ENCODE measurements at places on chromosomes 2 and 18.

DNA sequence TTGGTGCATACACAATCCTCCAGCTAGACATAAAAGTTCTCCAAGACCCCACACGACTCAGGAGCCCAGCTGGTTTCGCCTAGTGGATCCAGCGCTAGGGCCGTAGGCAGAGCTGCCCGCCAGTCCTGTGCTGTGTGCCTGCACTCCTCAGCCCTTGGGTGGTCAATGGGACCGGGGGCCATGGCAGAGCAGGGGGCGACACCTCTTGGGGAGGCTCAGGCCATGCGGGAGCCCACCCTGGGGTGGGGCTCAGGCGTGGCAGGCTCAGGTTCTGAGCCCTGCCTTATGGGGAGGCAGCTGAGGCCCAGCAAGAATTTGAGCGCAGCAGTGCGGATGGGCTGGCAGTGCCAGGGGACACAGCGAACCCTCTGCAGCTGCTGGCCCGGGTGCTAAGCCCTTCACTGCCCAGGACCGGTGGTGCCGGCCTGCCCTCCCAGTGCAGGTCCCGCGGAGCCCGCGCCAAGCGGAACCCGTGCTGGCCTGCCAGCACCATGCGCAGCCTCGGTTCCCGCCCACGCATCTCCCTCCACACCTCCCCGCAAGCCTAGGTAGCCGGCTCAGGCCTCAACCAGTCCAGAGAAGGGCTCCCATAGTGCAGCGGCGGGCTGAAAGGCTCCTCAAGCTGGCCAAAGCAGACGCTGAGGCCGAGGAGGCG is 1566.6 kb upstream of the SLC39A10 start:
- DNase-seq: no peak

- no peak for DNase-seq
Measured at GRCh38 chr2:74819702-74820101, 14.2 kb upstream of the HK2 start.

DNA sequence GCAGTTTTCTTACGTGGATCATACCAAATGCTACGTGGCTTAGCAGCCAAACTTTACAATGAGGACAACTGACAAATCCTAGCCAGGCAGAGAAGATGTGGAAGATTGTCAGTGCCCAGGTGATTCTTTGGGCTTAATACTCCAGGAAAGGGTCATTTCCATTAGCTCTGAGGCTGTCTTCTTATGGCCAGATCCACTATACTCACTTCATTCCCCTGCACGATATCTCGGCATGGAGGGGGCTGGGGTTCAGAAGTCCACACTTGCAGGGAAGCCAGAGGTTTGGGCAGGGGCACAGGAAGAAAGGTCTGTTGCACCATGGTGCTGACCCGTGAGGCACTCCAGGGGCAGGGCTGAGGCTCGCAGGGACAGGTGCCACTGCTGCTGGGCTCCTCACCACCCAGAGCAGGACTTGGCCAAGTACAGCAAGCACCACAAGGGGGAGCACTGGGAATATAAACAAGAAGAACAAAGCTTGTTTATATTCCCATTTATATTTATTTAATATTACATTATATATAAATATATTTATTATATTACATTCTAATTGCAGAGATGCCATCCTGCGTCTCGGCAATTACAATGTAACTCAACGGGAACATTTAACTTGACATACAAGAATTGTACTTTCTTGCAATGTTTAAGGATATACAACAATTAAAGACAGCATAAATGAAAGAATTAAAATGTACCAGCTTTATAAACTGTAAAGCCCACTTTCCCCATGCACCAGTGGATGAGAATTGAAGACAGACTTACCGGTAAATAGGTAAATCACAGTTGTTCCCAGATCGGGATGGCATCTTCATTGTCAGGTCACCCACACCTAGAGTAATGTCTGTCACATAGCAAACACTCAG is 27.2 kb downstream of the CLUL1 start:
- DNase-seq: peak; percentile 69

- DNase-seq: peak; percentile 48
Measured at GRCh38 chr2:69089998-69090397, 77.0 kb downstream of the ANTXR1 start.

- no peak for DNase-seq
Measured at GRCh38 chr2:119430023-119430498, 1.6 kb upstream of the TMEM37 start.

DNA sequence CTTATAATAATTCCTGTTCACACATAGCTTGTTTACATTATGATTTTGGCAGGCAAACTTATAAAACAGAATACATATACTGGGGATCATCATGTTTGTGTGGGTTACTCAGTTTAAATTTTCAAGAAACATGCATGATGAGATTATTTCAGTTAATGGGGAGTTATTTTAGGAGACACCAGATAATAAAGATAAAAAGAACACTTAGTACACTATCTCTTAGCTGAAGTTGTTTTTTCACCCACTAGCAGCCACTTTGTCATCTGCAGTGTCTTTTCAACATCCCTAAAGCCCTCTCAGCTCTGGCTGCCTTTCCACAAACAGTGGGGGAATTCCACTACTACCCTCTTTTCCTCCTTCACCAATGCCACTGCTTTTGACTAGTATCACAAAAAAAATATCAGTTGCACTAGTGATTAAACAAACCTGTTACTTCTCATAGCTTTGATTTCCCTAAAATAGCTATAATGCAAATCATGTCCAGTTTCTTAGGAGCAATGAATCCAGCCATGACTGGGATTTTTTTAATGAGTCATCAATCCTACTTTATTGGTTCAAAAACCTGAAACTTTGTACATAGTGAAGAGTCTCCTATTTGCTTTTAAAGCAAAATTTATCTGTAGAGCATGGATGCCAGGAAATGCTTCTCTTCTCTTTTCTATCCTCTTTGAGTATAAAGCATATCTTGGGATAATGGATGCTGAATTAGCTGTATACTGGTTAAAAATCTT is 156.7 kb upstream of the TFPI start:
- DNase-seq: no peak

GRCh38 chr2:48589170-48589767 is 28.4 kb upstream of the GTF2A1L start:
- peak; percentile 61 for DNase-seq

GRCh38 chr2:195838002-195838401 is 181.0 kb downstream of the SLC39A10 start:
- DNase-seq: peak; percentile 67

- peak; percentile 40 for DNase-seq
Measured at GRCh38 chr2:209383212-209383611, 40.6 kb upstream of the MAP2 start.

DNA sequence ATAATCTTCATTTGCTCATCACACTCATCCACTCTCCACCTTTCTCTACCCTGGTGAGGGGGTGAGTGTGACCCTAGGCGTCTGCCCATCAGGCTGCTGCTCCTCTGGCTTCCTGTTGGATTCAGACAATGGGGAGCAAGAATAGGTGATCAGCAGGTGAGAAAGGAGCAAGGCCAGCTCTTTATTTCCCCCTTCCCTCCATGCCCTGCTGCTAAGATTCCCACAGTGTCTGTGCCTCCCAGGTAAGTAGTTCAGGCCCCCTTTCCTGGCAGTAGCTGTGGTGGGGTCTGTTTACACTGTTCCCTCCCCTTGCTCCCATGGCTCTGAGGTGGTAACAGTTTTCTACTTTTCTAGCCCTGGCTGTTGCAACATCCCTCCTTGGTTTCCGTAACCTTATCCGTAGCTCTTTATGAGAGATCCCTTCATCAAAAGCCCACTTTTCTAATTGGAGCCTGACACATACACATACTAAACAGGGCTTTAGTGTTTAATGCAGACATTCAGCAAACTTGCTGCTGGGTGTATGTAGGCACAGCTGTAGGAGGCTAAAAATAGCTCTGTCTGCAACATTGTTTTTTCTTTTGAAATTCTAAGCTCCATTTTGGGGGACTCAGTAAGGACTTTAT is 27.5 kb downstream of the MAP2 start:
- DNase-seq: no peak

GRCh38 chr18:74060579-74060978 is 87.1 kb downstream of the FBXO15 start:
- DNase-seq: no peak

- no peak for DNase-seq
Measured at GRCh38 chr2:19874726-19875125, 27.1 kb downstream of the TTC32 start.

DNA sequence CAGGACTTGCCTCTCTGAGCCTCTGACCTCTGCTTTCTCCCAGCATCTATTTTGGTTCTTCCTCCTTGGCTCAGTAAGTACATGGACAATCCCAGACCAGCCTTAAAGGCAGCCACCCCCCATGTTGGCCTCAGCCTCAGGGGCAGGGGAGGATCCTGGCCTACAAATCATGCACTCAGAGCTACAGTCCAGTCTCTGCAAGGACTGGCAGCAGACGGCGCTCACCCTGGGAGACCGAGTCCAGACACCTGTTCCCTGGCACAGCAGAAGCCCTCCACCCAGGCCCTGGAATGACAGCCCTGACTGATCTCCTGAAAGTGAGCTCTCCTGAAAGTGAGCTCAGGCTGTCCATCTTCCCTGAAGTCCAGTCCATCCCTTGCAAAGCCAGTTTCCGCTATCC is 25.7 kb upstream of the PTPN4 start:
- no peak for DNase-seq

DNA sequence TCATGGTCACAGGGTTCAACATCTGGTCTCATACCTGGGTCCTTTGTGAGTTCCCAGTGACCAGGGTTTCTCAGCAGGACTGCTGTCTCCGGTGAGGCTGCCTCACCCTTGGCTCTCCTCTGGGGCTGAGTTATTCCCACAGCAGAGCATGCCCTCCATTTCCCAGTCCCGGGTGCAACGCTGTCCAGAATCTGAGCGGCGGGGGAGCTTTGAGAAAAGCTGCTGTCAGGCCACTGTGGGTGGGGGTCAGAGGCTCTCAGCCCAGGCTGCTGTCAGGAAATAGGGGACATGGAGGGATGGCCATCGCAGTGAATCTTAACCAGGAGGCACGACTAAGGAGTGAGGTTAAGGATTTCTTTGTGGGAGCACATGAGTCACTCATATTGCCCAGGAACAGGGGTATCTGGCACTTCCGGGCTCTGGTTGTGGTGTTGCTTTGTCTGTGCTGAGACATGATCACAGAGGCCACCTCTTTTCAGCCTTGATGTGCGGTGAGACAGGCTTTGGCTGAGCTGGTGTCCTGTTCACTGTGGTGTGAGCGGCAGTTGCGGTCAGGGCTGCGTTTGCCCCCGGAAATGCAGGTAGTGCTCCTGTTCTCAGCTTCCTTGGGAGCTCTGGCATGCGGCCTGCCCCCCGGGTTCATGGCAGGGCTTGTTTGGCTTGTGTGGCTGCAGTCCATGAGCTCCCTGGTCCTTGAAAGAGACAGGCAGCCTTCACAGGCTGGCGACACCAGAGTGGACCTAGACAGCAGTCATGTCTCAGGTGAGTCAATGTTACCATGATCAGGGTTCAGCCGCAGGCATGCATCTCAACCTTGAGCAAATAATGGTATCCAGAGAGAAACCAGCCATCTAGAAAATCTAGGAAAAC is 310.7 kb upstream of the MYT1L start:
- no peak for DNase-seq

DNA sequence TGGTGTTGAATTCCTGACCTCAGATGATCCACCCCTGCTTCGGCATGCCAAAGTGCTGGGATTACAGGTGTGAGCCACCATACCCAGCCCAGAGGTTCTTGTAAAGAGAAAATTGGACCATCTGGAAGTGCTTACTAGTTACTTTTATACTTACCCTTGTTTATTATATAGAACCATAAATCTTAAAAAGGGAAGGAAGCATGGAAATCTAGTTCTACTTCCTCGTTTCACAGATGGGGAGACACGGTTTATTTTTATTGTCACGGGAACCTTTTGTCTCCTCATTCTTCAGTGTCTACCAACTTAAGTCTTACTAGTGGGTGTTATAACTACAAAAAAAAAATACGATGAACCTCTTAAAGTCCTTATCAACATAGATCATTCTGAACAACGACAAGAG is 45.8 kb upstream of the PDK1 start:
- no peak for DNase-seq

DNA sequence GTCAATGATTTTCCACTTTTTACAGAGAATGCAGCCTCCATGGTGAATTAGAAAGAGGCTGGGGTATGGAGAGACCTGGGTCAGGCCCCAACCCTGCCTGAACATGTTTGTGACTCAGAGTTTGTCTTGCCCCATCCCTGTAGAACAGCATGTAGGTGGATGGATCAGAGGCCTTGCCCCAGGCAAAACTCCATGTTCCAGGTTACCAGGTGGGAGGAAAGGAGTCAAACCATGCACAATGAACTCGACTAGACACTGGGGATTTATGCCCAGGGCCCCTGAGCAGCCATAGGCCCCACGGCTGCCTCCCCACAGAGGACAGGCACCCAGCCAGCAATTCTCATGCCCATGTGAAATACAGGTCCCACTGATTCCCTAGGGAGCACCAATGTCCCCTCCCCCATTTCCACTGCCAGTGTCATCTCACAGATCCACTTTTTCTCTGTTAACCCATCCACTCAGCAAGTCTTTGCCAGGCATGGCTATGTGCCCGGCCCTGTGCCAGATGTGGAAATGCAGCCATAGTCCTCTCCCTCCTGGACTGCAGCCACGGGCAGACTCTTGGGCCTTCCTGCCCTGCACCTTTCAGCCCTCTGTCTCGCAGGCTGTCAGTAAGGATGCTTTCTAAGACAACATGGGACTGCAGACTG is 737.8 kb upstream of the HS6ST1 start:
- no peak for DNase-seq

- peak; percentile 35 for DNase-seq
Measured at GRCh38 chr2:73856214-73856613, 27.5 kb downstream of the STAMBP start.

- DNase-seq: peak; percentile 51
Measured at GRCh38 chr2:173153301-173153885, 77.7 kb downstream of the MAP3K20 start.

DNA sequence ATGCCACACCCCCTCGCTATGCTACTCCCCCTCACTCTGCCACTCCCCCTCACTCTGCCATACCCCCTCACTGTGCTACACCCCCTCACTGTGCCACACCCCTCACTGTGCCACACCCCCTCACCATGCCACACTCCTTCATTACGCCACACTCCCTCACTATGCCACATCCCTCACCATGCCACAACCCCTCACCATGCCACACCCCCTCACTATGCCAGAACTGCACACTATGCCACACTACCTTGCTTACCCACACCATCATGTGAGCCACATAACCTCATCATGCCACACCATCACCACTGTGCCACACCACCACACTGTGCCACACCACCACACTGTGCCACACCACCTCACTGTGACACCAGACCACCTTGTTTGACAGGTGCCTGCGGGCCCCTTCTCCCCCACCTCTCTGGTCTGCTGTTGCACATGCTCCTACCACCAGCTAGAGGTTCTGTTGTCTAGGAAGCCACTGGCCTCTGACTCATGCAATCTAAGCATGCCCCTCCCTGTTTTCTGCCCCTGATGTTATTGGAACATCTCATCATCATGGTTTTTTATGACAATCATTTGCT is 22.0 kb downstream of the MARCHF4 start:
- no peak for DNase-seq

Measured in suppressor macrophage treated with lipopolysaccharide for 1 hour (primary cell).